Stimulated activated CD4-positive, alpha-beta T cell treated with anti-CD3 and anti-CD28 coated beads, Interleukin-15, amount 100 ng/mL, for 48 hours (primary cell): ENCODE measurements at places on chromosomes 11 and 22.

DNA sequence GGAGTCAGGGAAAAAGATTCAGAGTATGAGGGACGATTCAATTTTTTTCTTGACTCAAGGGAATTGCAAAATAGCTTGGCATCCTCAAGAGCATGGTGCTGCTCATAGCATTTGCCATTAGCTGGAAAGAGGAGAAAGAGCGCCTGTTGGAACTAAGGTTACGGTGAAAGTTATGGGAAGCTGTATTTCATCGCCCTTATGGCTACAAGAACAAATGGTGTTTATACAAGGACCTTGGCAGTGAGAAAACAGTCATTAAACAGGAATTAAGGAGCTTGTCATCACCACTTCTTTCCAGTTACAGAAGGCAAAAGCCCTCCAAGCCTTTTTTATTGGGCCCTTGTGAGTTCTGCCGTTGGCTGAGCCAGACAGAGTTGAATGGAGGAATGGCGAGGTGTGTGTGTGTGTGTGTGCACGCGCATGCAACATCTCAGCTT, 74.2 kb downstream of the ALX4 start:
- no peak for DNase-seq

DNA sequence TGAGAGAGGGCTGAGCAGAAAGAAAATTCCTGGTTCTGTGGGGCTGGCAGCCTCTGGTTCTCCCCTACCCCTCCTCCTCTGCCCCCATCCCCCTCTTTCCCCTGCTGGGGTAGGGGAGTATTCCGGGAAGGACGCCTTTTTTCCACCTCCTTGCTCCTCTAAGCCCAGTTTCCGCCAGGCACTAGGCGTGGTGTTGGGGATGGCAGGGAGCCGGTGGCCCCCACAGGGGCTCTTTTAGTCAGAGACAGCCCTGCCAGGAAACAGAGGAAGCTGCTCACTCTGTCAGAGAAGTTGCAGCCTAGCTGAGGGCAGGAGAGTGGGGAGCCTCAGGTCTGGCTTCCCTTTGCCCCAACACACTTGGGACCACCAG, 15.6 kb upstream of the ARHGEF17 start:
- no peak for DNase-seq

DNA sequence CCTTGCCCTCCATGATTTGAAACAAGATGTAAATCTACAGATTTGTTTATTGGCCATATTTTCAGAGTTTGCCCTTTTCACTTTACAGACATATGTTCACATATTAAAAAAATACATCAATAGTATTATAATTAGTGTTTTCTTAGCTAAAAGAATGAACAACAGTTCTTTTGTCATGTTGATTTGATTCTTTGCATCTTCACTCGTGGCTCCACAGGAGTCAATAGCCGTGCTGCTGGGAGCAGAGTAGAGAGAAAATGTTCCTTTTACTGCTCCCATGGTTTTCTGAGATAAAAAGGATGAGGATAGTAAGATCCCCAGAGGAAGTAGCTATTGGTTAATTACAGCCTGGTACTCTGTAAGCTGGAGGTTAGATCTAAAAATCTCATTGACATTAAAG, 151.2 kb downstream of the PGR start:
- DNase-seq = no peak

DNA sequence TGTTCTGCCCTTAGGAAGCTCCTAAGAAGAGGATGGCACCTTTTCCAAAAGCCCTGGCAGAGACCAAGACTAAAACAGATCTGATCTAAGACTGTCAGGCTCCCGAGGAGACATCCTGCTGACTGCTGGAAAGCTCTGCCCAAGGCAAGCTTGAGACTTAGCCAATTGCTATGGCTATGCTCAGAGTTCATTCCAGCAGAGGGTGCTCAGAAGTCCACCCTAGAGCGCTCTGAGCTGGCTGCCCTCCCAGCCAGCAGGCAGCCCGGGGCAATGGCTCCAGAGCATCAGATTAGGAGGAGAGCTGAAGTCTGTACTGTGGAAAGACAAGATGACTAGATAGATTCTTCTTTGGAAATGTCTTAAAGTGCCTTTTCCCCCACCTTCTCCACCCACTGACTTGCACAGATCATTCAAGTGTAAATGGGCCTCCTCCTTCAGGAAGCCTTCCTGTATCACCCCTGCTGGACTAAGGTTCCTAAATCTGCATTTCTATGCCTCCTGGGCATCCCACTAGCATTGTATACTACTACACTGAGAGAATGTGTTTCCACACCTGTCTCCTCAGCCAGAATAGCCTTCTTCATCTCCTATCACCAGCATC, 23.4 kb downstream of the LRRC55 start:
- DNase-seq = no peak

DNA sequence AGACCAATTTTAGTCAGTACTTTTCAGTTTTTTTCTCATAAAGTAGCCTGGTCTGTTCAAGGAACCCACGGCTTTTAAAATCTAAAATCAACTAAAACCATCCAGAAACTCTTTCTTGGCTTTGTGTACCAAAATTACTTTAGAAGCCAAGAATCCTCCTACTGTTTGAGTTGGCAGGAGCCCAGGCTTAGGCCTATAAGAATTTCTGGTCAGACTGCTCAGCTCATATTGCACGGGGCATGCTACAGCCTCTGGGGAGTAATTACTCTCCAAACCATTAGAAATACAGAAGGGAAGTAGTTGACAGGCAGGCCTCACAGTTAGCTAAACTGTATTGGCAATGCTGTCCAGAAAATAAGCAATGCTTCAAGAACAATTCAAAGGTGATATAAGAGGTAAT, 1862.9 kb upstream of the RAG2 start:
- DNase-seq = no peak

- DNase-seq = no peak
Observed at GRCh38 chr11:129865701-129866100, 29.7 kb downstream of the NFRKB start.

DNA sequence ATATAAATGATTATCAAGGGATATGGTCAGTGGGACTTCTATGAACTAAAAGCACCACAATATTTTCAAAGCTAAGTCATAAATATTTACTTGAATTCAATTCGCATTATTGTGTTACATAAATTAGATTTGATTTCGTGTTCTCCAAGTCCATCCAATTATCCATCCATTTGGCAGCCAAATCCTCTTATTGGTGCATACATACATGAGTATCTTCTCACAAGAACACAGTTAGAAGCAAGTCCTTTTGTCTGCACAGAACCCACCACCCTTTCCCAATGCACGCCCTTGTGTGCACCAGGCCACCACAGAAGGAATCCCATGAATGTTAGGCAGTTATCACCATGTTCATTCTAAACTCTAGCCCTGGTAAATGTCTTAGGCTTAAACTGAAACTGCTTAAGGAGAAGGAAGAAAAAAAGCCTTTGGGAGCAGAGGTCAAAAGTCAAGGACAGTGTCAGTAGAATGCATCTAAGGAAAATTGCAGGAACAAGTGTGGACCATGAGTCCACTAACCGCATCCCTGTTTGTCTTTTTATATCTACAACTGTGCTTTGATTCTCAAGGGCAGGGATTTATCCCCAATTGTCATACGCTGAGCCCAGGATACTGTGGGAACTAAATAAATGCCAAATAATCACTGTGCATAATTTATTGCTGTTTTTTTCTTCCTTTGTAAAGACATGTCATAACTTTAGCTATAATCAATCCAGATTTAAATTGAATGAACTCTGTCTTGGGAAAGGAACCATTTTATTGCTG, 108.2 kb upstream of the DDI1 start:
- no peak for DNase-seq

GRCh38 chr11:102436976-102437375, 15.6 kb downstream of the TMEM123 start:
- no peak for DNase-seq

DNA sequence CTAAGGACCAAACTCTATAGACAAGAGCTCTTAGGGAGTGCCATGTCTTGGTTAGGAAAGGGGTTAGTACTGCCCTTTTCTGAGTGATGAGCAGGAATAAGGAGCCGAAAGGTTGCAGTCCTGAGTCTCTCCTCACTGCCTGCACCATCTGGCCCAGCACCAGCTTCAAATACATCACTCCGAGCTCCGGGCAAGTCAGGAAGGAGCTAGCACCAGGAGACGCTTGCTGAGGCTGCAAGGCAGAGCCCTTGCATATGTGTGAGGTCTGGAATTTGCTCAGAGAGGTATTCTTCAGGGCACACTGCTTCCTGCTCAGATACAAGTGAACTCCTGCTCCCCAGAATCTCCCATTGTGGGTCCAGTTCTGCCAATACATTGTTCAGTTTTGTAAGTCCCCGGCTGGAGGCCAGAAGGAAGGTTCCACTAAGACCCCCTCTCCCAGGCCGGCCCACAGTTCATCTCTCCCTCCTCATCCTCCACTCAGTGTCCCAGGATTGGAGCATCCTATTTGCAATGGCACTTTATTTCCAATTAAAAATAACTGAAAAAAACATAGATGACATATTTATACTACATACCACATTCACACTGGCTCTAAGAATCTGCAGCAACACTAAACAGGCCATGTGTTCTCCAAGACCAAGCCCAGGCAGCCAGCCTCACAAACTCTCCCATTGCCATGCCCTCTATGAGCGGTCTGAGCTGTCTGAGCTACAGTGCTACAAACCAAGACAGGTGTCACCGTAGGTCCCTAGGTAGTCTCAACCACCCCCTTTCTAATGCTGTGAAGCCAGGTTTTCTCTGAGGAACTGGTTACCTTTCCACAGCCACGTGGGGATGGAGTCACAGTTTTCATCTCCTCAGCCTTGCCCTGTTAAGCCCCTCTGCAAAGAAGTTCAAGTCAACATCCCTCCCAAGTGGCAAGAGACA, 55.1 kb upstream of the SPATA19 start:
- DNase-seq = no peak

GRCh38 chr11:11379661-11380060, 26.6 kb upstream of the CSNK2A3 start:
- no peak for DNase-seq

DNA sequence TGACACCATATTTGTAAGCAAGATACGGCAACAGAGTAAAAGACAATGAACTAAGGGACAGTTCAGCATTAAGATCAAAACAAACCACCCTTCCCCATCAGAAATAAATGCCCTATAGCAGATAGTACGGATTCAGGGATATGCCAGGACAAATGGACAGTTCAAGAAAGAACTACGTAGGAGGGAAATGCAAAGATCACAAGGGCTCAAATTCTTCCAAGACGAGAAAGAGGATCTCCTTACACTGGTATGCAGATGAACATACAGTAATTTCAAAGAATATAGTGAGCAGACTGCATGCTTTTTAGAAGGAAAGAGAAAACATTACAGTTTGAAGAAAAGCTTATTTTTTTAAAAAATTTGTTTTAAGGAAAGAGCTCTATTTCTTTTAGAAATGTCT, 124.7 kb upstream of the APOA1 start:
- no peak for DNase-seq

- DNase-seq = no peak
Observed at GRCh38 chr11:20912922-20913512, 243.6 kb downstream of the NELL1 start.

GRCh38 chr11:72058416-72059034, 21.8 kb downstream of the NUMA1 start:
- no peak for DNase-seq

GRCh38 chr11:47179655-47179991, 2.9 kb upstream of the ARFGAP2 start:
- DNase-seq = no peak

- DNase-seq = no peak
Observed at GRCh38 chr11:91220476-91221202, 997.8 kb upstream of the CHORDC1 start.

GRCh38 chr11:40230821-40231220, 1228.6 kb downstream of the LRRC4C start:
- no peak for DNase-seq

DNA sequence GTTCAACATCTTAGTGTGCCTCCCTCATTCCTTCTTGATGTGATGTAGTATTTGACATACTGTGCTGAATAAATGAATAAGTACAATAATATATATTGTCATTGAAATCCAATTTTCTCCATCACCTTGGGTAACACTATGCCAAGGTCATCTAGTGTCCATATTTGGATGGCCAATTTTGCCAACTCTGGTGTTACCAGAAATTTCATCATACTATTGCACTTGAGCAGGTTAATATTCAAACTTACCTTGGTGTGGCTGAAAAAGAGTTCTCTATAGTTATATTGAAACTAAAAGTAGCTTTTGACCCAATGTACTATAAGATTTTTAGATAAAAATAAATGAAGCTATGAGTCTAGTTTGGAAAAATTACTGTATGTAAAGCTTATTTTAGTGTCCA, 98.2 kb upstream of the SLC6A5 start:
- no peak for DNase-seq

DNA sequence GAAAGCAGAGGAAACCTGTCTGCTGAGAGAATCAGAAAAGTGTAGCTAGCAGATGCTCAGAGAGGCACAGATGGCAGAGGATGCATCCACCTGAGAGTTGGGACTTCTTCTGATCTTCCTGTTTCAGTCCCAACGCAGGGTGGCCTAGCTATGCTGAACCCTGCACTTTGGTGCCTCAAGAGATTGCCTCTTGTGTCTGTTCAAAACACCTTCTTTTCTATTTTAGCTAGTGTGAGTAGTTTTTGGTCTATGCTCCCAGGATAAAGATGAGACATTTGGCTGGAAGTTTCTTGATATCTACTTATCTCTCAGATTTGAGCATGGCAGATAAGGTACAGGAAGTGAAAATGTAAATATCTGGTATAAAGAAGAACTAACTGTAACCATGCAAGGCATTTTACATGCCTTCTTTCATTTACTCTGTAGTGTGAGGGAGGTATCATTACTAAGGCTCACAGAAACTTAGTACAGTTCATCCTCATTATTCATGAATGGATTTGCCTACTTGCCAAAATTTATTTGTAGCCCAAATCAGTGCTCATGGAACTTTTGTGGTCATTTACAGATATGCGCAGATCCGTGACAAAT, 47.0 kb upstream of the PSMA1 start:
- DNase-seq = no peak

DNA sequence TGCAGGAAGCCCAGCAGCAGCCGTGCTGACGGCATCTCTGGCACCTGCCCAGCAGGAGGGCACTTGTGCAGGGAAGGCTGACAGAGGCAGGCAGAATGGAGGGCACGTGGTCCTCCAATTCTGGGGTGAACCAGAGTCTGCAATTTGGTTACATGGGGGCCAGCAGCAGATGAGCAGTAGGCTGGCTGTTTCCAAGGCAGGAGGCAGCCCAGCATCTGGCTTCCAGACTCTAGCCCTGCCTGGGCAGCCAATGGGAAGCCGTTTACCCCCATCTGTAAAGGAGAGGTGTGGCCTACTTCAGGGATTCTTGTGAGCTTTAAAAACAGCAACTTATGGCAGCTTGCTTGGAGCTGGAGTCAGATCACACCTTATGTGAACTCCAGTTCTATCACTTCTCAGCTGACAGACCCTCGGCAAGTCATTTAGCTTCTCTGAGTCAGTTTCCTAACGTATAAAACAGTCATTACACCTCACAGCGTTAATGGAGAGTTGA, 27.9 kb upstream of the RASL10A start:
- DNase-seq = no peak

DNA sequence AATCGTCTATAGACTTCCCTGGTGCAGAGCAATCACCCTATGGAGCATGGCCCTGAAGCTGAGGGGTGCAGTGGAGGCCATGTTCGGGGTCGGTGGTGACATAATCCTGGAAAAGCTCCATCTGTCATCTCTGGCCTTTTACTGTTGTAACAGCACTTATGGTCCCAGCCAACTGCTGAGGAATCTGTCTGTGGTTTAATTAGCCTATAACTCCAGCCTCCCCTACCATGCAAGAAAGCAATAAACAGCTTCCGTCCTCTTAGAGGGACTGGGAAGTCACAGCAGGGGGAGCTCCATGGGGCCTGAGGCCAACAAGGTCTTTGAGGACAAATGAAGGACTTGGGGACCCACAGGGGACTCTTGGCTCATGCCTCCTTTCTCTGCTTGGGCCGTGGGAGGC, 159.1 kb upstream of the NECTIN1 start:
- no peak for DNase-seq
